Myocyte (in vitro differentiated cells): ENCODE measurements at places on chromosomes 7 and 10. TPM values are rescaled to one million over a fixed set of nuclear protein-coding genes. Genes with fewer than 3 reads are reported as not detected.

DNA sequence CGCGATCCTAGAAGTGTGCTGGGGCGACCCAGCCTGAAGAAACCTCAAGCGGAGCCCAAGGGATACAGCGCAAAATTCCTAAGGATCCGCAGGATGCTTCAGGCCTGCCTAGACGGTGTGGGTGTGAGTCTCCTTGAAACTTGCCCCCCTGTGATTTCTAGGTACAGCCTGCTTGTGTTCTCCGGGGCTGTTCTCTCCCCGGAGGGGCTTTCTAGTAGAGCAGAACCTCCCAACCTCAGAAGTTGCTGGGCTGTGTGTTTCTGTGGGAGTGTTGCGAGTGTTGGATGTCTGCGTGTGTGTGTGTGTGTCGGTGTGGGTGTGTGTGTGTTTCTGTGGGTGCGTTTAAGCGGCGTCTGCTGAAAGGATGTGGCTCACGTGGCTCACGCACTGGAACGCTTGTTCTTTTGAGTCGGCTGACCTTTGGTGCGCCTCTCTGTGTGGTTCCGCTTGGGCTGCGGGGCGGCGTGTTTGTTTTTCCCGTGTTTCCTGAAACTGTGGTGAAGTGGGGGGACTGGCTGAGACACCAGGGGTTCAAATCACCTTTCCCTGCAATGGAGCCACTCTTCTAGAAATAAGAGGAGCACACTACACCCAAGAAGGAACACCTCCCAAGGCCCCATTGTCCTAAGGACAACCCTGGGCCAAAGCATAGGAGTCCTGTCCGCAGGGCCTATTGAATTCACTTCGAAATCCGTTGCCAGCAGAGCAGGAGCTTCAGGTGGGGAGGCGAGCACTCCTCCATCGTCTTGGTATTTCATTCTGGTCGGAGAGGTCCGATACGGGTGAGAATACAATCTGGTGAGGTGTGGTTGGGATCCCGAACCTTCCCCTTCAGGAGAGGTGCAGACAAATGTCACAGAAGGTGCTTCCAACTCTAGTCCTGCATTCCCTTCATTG is 25.1 kb upstream of the ZNF273 start:
- DNase-seq, result no peak

SPDYE1 gene
- total RNA-seq, result not detected in 2 replicates

RELN gene
- 0.05 and 0.13 TPM in 2 replicates for total RNA-seq

GRCh38 chr10:79186486-79187120 is 117.8 kb downstream of the ZMIZ1 start:
- DNase-seq, result no peak

DNA sequence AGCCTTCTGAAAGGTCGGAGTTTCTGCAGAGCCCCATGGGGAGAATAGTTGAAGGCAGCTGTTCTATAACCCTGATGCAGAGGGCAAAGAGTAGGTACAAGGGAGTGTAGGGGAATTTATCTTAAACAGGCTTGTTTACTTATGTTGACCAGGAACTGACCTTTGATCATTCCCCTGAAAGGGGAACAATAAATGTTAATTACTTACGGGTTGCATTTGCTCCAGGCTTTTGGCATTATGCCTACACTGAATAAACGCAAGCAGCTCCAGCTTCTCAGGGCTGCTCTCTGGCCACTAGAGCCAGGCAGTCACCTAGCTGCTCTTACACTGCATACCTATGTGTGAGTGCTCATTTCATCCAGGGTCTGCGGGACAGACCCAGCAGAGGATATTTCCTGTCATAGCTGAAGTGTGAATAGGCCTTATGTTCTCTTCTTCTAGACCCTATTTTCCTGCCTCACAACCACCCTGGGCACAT is 26.9 kb upstream of the ABCA13 start:
- DNase-seq, result no peak
